ENCODE measurements at places on chromosomes 5 and 9.
A peak's percentile ranks its signal among the peaks of the same experiment; 100 is the strongest.

- no peak for DNase-seq
These were observed 25.8 kb downstream of the RBM27 start for GRCh38 chr5:146229222-146229621.

DNA sequence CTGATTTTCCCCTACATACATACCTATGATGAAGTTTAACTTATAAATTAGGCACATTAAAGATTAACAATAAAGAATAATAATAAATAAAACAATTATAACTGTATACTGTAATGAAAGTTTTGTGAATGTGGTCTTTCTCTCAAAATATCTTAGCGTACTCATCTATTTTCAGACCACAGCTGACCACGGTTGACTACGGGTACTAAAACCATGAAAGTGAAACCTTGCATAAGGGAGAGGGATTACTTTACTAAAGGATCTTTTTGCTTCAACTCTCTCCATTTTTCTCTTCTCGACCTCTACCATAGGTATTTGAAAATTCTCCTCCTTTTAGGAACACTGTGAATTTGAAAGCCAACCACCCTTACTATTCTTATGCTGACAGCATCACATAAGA lies 475.5 kb downstream of the CETN3 start:
- no peak for DNase-seq

- DNase-seq: no peak
These were observed 96.7 kb downstream of the MVB12B start for GRCh38 chr9:126423142-126423915.

DNA sequence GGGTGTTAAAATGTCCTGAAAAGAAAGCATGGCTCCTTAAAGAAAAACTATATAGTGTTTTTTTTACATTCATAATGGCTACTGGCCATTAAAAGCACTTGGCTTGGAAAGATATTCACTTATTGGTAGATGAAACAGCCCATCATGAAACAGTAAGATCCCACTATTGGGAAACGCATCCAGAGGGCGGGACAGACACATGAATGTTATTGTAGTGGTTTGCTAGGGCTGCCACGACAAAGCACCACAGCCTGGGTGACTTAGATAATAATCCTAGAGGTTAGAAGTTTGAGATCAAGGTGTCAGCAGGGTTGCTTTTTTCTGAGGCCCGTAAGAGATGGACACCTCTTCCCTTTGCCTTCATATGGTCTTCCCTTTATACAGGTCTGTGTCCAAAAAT lies 139.4 kb upstream of the ANKH start:
- no peak for DNase-seq

GRCh38 chr5:140041492-140042392 lies 1.4 kb downstream of the NRG2 start:
- DNase-seq: peak; percentile 10

DNA sequence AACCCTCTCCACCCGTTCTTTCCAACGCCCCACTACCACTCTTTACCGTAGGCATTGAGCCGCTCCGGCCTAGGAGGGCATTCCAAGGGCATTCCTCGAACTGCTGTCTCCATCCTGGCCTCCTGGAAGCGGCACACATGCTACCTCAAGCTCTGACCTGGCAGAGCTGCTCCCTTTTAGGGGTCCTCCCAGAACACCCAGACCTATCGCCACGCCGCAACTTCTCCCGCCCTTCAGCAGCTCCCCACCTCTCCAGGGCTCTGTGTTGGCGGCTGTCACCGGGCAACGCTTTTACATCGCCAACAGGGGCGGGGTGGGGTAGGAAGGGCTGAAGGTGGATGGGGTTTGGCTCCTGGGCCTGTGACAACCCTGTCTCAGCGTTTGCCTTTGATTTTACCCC lies 4.6 kb upstream of the MYORG start:
- DNase-seq: no peak

DNA sequence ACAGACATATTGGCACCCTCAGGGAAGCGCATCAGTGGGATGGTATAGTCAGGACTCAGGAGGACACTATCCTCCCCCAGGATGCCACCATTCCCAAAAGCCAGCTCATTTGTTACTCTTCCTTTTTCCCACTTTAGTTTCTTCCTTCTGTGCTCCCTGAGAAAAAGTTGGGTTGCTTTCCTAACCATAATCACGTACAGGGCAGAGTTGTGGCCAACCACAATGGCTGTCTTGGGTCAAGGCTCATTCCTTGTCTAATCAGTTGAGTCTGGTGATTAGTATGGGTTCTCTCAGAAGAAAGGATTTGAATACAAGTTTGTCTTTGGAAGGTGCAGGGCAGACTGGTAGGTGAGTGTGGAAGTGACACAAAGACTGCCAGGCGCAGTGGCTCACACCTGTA lies 26.6 kb upstream of the ATP6V1G1 start:
- DNase-seq: no peak

DNA sequence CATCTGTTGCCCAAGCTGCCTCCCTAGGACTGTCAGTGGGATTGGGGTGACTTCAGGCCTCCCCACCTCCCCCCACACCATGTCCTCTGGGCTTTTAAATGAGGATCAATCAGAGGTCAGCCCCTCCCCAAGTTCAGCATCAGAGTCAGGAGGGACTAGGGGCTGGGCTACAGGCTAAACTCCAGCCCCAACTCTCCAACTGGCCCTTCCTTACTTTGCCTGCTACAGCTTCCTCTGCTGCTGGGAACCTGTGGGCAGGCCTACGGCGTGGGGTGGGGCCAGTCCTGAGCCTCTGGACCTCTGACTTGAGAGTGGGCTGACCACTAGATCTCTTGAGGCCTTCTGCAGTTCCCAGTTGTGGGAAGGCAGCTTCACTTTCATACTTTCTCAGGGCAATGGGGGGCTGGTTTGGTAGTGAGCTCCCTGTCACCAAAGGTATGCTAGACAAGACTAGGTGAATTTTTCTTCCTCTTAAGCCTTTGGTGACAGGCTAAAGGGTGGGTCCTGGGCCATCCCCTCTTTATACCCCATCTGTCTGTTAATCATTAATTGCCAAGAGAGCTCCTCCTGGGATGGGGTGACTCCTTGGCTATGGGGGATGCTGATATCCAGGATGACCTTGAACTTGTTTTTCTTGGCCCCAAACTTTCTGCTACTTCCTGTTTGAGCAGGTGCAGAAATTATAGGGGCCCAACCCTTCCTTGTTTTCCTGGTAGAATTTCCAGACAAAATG lies 10.8 kb upstream of the DAB2IP start:
- no peak for DNase-seq

GRCh38 chr9:14939378-14939777 lies 29.1 kb upstream of the FREM1 start:
- DNase-seq: no peak

DNA sequence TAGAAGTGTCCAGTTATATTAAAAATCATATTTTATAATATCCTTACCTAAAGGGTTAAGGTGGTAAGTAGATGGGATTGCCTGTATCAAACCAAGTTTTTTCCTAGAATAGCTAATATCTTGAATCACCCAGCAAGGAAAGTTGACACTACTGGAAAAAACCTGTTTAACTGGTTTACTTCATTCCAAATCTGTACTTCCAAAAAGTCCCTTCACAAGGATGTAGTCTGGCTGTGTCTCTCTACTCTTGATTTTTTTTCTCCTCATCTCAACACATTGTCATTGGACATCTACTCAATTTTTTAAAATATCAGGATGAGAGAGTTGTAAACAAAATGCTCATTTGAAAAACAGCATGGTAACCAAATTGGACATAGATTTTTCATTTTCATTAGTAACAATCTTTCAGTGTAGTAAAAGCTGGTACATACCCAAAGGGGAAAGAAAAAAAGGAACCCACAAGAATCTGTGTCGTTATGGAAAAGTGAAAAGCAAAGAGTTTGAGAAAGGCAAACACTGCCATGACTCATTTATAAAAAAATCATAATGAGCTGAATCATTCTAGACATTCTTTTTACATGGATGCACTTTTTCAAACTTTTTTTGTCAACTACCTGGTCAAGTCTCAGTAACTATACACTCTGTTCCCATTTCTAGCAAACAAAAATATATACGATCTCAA lies 173.5 kb downstream of the GLIS3 start:
- DNase-seq: no peak

- DNase-seq: no peak
These were observed 439.2 kb downstream of the PTPRD start for GRCh38 chr9:10173561-10173960.

- no peak for DNase-seq
These were observed 236.1 kb downstream of the ARRDC3 start for GRCh38 chr5:91146905-91147600.

DNA sequence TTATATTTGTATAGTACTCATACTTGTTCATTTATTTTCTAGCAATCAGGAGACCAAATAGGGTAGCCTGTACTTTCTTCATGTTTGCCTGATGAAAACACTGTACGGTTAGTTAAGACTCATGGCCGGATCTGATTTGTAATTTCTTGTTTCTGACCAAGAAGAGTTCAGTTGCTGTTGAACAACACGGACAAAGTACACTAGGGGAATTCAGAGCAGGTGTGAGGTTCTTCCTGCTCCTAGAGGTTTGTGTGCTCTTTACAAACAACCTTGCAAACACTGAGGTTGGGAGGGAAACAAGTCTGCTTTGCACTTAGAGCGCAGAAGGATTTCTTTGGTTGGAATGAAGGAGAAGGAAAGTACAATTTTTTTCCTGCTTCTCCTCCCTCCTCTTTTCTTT lies 69.7 kb downstream of the TRIO start:
- no peak for DNase-seq

Data from NCI-H2171 (cell line).